ENCODE measurements at places on chromosomes 7 and 10. TPM values are rescaled to one million over a fixed set of nuclear protein-coding genes. Genes with fewer than 3 reads are reported as not detected.

Gene NPC1L1
- total RNA-seq = 0.85 TPM

- DNase-seq = no peak
These were observed 24.1 kb upstream of the C10orf71 start for GRCh38 chr10:49274886-49275285.

Gene ANKRD61
- not detected for total RNA-seq

Gene PPP1R17
- not detected for total RNA-seq

- no peak for DNase-seq
These were observed 120.6 kb downstream of the SEM1 start for GRCh38 chr7:96589038-96589437.

DNA sequence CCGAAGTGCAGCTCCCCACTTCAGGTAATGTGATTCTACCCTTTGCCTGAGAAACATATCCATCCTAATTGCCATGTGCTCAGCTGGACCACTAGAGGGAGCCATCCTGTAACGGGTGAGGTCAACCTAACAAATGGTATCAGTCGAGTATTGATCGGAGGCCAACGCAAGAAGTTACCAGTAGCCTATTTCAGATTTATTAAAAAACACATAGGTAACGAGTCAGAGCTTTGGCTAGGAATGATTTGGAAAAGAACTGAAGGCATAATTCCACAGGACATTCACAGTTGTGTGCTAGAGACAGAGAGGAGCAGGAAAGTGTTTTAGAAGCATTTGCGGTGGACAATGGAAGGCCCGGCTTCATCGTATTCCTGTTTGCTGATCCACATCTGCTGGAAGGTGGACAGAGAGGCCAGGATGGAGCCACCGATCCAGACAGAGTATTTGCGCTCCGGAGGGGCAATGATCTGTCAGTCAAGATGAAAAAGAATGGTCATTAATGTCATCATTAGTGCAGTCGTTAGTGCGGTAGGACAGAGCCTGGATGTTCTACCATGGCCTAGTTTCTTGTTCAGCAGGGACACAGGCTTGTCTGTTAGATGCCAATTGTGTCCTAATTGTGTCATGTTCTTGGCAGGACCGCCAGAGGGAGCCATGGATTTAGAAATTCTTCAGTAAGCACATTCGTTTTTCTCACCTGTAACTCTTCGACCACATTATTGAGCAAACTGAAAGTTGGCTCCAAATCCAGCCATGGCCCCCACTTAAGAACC, 17.5 kb downstream of the ACTA2 start:
- no peak for DNase-seq

- no peak for DNase-seq
These were observed 500 bp downstream of the CUL1 start for GRCh38 chr7:148699024-148699781.

DNA sequence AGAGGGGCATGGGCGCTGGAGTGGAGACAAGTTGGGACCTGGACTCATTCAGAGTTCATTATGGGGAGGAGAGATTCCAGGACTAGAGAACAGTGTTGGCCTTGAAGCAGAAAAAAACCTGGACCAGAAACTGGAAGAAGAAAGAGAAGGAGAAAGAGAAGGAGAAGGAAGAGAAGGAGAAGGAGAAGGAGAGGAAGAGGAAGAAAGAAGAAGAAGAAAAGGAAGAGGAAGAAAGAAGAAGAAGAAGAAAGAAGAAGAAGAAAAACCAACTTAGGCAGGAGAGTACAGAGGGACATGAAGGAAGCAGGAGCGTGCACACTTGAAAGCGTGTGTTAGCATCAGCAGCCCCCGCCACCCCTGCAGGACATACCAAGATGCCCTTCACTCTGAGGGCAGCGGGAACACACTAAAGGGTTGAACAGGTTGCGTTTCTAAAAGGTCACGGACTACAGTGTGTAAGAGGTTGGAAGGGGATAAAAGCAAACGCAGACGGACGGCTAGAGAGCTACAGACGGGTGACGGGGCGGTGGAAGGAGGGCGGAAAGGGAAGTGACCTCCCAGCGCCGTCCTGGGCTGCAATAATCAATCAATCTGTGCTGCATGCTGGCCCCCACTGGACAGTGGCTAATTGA, 95.3 kb downstream of the SEC61G start:
- no peak for DNase-seq

DNA sequence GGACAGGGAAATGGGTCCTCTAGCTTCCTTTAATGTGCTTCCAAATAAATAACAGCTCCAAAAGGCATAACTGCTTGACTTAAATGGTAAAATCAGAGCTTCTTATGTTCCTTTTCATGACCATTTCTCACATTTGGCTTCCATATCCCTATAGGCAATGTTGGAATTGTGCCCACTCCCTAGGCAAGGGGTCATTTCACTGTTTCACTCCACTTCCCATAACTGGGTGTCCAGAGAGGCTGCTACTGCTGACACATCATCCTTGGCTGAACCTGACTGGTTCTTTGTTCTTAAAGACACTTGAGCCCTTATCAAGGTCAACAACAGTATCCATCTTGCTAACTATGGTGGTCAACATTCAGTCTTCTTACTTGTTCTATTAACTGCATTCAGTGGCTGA, 37.1 kb downstream of the PRTFDC1 start:
- DNase-seq = no peak

GRCh38 chr10:99730026-99730425, 1.9 kb downstream of the COX15 start:
- no peak for DNase-seq

Gene CALY
- total RNA-seq = not detected

- DNase-seq = no peak
These were observed 14.7 kb downstream of the CALCR start for GRCh38 chr7:93559639-93560491.

Gene GPER1
- total RNA-seq = 3.9 TPM

Gene NEUROG3
- not detected for total RNA-seq

DNA sequence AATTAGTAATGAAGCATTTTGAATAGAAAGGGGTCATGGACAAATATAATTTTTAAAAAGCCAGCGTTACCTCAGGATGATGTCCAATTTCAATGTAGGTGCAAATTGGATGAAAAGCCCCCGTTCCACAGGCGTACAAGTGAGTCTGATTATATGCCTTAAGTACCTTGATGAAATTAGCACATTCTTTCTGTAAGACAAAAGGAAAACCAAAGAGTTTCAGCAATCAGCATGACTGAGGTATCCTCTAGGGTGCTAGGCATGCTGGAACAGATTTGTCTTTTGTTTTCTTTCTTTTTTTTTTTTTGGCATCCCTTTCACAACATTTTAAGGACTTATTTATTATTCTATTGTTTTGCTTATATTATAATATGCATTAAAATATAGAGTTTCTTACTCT, 84.2 kb downstream of the SEMA3A start:
- no peak for DNase-seq

DNA sequence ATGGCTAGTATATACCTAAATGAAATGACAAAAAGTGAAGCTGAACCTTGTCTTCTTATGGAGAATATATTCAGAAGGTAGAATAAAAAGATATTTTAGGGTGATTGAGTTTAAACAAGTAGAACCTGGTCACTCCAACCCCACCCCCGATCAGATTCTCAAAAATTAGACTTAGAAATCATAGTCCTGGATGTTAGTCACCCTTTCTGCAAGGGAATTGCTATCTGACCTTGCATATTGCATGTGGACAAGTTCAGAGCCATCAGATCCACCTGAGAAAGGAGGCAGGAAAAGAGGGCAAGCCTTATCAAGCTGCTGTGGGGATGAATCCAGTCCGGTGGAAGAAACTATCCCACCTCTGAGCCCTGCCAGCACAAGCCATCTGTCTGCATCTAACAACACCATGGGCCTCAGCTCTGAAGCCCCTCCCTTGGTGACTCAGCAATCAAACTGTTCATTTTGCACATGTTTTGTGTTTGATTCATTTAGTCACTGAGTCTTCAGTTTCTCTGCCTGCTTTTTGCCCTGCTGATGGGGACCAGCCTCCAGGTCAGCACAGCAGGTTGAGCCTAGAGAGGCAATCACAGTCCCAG, 727.3 kb downstream of the AUTS2 start:
- no peak for DNase-seq

DNA sequence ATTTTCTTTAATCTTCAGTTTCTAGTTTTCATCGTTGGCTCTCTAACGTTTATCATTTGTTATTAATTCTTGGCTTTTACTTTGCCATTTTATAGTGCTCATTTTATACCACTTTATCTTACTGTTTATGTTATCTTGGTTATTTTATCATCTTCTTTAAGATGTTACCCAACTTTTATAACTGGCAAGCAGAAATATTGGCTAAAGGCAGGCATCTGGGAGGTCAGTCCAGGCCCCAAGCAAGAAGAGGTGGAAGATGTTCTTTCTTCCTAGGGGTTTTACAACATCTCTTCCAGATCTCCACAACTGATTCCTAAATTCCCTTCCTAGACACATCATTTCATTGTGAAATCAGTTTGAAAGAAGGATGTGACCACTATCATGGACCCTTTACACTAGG, 208.1 kb downstream of the AHR start:
- no peak for DNase-seq

DNA sequence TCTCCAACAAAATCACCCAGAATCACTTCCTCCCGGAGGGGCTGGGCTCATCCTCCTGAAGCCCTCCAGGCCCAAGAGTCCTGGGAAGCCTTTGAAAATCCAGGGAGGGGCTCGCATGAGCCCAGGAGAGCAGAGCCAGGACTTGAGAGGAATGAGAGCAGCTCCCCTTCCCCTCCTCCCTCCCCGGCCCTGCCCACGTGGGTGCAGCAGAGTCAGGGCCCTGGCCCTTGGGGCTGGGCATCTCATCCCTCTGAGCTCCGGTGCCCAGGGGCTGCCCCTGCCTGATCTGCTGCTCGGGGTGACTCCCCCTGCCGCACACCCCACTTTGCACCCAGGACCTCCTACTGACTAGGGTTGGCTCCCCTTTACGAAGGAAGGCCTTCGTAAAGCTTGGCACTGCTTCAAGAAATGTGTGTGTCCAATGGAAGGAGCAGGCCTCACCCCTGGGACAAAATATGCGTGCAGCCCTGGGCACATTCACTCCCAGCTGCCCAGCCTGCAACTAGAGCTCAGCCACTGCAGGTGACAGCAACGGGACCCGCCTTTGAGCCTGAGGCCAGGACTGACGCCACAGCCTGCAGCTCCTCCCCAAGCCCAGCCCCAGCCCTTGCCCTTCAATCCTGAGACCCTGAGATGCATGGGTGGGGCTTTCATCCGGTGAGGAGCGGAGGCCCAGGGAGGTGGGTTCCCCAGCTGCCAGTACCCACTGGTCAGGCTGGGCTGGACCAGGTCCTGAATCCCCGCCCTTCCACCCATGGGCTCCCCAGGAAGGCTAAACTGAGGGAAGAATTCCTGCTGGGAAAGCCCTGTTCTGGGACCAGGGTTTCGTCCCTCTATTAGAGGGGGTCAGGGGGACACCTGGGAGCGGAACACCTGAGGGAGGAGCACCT, 21.8 kb downstream of the PWWP2B start:
- no peak for DNase-seq

GRCh38 chr7:94252971-94253370, 141.7 kb upstream of the COL1A2 start:
- no peak for DNase-seq

DNA sequence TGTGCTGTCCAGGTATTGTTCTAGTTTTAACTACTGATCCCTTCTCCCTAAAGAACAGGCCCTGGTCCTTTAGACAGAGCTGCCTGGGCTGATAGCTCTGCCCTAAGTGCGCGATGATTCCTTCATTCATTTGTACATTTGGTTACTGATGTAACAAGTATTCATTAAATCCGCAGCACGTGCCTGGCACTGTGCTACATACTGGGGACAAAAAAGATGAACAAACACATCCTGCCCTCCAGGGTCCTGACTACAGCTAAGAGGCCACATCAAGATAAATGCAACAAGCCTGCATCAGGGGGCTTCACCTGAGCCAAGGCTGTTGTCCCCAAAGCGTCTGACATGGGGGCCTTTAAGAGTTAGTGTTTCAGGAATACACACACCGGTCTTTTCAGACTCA, 99.0 kb upstream of the PODXL start:
- DNase-seq = no peak

Gene ECHDC3
- total RNA-seq = 21.2 TPM

DNA sequence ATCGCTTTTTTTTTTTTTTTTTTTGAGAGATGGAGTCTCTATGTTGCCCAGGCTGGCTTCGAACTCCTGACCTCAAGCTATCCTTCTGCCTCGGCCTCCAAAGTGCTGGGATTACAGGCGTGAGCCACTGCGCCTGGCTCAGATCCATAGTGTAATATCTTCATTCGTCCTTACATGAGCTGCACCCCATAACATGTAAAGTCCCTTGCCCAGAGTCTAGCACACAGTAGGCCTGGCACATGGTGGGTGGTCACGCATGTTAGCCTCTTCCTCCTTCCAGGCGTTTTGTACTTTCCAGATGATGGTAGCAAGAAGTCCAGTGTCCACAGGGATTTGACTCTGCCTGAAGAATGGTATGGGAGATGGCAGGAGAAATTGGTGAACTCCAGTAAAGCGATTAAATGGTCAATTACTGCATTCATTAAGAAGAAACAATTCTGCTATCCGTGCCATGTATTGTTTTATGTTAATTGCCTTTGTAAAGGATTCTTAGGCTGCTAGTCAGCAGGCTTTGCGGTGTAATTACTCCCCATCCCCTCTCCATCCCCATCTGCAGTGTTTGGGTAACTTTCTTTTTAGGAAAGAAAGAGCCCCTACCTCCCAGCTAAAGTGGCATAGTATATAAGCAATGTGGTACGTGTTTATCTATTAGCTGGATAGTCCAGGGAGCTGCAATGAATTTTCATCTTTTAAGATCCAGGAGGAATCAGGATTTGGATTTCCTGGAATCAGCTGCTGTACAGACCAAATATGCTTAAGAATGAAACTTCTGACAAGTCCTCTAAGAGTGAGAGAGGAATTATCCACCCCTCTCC, 1.2 kb downstream of the TPST1 start:
- no peak for DNase-seq

Gene CALD1
- total RNA-seq = 1,038 TPM

GRCh38 chr10:70672165-70673042, at the start of gene ADAMTS14:
ADAMTS14 (plus strand) TSS chr10:70672506; CDS start chr10:70672803, 297 bp downstream.
- no peak for DNase-seq

Gene CPXM2
- total RNA-seq = 275 TPM

Gene ASB15
- total RNA-seq = not detected

All from thoracic aorta (tissue), 2 donors.